ENCODE measurements at places on chromosomes 2 and 18.

- DNase-seq, result peak; percentile 87
Observed at GRCh38 chr2:1795261-1796231, 51.2 kb upstream of the PXDN start.

- no peak for DNase-seq
Observed at GRCh38 chr2:10765461-10765860, 44.0 kb downstream of the ATP6V1C2 start.

DNA sequence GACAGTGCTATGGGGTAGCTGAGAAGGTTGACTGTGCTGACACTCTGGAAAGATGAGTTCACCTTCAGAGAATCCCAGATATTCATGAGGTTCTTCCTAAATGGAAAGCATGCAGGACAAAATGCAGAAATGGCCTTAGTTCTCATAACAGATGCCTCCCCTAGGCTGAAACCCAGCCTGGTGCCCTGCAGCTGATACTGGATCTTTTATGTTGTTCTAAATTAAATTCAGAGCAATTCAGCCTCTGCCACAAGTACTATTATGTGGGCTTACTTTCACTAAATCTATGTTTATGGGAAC is 172.0 kb upstream of the SERPINE2 start:
- peak; percentile 22 for DNase-seq

GRCh38 chr2:212863185-212863588 is 288.2 kb downstream of the IKZF2 start:
- peak; percentile 73 for DNase-seq

GRCh38 chr2:36337354-36337753 is 18.2 kb upstream of the CRIM1 start:
- no peak for DNase-seq

DNA sequence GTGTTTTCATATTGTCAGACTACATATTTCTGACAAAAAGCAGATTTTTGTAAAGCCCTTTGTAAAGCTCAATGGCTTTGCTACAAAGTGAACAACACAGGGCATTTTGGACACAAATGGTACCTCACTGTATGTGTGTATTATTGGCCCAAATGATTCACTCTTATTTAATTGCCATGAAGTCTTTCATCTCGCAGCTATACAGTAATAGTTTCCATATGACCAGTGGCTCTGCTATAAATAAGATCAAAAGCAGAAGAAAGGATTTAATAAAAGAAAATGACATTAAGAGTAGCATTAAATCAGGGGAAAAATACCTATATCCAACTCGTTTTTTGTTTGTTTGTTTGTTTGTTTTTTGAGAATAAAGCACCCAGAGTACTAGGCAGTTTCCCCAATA is 284.0 kb upstream of the CCDC68 start:
- DNase-seq, result no peak

DNA sequence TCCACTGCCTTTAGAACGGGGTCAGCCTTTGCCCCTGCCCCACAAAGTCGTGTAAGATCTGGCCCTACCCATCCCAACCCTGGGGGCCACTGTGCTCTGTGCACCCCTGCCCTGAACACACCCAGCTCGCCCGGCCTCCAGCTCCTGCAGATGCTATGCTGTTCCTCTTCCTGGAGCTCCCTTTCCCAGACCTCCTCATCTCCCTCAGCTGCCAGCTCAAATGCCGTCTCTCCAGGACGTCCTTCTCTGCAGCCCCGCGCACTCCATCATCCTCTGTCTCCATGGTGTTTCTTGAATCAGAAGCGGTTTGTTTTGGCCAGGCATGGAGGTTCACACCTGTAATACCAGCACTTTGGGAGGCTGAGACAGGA is 94.1 kb downstream of the SH3BP4 start:
- DNase-seq, result no peak

GRCh38 chr2:32363597-32363996 is 6.8 kb downstream of the BIRC6 start:
- no peak for DNase-seq

GRCh38 chr18:30527226-30527625 is 515.3 kb downstream of the DSC3 start:
- DNase-seq, result no peak

DNA sequence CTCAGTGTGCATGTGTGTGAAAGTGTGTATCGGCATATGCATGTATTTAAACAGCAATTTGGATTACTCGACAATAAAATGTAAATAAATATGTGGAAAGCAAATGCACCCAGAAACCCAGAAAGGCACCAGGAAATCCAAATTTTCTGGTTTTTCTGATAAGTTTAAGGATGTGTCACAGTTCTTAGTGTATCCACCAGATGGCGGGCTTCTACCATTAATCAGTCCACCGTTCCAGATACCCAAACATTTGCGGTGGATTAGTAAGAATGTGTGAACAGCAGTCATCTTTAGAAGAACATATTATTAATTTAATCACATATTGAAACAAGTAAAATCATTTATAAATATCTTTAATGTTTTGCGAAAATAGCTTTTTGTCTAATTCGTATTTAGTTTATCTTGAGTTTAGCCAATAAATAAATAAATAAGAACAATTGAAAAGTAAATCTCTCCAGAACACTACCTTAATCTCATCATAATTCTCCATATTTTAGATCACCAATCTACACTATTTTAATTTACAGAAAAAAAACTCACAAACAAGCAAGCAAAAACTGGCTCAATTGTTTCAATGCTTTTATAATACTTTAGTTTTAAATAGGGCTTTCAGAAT is 298.9 kb downstream of the DSEL start:
- peak; percentile 71 for DNase-seq

DNA sequence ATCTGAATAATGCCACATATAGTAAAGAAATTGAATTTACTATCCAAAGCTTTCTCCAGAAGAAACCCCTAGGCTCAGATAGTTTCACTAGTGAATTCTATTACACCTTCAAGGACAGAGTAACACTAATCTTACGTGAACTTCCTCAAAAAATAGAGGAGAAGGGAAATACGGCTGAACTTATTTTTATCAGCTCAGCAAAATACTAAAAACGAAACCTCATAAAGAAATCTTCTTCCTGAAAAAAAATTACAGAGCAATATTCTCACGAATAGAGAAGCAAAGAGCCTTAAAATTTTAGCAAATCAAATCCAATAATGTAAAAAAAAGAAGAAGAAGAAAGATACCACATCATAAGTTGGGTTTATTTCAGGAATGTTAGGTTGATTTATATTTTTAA is 14.7 kb downstream of the CAPN13 start:
- DNase-seq, result no peak

DNA sequence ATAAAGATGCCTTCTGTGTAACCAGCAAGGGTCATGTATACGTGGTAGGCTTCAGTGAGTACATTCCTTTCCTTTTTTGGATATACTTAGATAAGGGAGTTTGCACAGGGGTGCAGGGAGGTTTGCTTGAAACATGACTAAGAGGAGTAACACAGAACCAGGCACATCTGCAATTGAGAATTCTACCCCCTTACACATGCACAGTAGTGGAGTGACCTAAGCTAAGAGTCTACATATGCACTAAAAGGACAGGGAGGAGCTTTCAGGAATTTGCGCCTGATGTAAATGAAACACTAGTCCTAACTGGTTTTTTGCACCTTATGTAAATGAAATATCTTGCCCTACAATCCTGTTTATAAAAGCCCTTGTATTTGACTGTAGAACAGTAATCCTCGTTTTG is 194.8 kb upstream of the NABP1 start:
- DNase-seq, result no peak

- DNase-seq, result no peak
Observed at GRCh38 chr2:19550750-19551149, 192.3 kb upstream of the OSR1 start.

DNA sequence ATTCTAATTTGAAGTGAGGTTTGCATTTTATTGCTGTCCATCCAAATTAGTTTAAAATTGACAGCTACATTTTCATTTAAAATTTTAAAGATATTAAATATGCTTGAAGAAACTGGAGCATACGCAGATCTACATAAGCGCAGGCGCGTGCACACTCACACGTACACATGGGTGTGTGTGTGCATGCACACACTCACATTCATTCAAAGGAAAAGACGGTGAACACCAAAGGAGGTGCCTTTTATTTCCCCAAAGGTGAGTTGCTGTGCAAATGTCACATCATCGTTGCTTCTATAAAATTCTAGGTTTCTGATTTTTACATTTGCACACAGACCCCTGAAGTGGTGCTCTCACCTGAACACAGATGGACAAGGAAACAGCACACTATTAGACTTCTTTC is 194.2 kb downstream of the GRB14 start:
- DNase-seq, result no peak

- peak; percentile 72 for DNase-seq
Observed at GRCh38 chr2:27545348-27546141, 37.3 kb upstream of the ZNF512 start.

DNA sequence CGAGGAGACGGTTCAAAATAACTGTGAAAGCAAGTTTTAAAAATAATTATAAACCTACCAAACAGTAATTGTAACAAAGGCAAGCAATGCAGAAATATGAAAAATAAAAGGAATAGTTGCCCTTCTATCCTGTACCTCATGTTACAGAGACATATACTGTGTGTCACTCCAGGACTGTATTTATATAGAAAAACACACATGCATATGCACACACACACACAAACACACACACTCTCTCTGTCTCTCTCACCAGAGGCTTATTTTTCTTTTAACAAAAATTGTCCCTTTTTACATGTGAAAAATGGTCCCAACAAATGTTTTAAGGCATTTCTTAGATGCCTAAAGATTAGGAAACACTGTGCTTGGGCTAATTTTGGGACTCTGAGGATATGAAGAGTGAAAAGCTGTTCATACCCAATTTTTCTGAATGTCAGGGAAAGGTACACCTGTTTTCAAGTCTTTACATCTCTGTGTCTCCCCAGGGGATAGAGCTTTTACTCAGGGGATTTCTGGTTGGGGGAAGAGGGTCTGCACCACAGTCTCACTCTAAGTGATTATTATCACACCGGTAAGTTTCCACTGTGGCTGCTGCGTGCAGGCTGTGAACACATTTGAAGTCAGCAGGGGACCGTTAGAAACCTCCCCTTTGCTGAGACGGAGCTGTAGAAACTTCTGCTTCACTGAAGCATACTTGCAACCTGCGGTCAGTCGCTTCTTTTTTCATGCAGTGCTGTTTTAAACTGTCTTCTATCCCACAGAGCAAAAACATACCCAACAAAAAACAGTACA is 51.4 kb upstream of the SPAG16 start:
- no peak for DNase-seq

GRCh38 chr2:214139630-214140284 is 271.1 kb upstream of the VWC2L start:
- DNase-seq, result no peak

- DNase-seq, result no peak
Observed at GRCh38 chr18:59431131-59431530, 72.1 kb upstream of the LMAN1 start.

- DNase-seq, result peak; percentile 82
Observed at GRCh38 chr2:46082531-46083485, 214.4 kb upstream of the EPAS1 start.

DNA sequence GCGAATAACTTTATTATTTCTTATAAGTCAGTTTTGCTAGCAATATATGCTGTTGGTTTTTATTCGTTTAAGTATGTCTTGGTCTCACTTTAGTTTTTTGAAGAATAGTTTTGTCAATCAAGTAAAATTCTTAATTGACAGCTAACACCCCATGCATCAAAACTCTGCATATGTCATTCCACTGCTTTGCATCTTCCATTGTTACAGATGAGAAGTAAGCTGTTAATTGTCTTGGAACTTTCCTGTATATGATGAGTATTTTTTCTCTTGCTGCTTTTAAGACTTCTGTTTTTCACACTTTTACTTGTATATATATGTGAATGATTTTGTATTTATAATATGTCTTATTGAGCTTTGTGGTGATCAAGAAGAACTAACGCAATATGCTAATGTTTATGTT is 1048.4 kb downstream of the CNTNAP5 start:
- DNase-seq, result no peak

GRCh38 chr2:237200462-237200861 is 114.8 kb downstream of the COPS8 start:
- no peak for DNase-seq

GRCh38 chr2:35503738-35504199 is 851.8 kb upstream of the CRIM1 start:
- DNase-seq, result no peak

DNA sequence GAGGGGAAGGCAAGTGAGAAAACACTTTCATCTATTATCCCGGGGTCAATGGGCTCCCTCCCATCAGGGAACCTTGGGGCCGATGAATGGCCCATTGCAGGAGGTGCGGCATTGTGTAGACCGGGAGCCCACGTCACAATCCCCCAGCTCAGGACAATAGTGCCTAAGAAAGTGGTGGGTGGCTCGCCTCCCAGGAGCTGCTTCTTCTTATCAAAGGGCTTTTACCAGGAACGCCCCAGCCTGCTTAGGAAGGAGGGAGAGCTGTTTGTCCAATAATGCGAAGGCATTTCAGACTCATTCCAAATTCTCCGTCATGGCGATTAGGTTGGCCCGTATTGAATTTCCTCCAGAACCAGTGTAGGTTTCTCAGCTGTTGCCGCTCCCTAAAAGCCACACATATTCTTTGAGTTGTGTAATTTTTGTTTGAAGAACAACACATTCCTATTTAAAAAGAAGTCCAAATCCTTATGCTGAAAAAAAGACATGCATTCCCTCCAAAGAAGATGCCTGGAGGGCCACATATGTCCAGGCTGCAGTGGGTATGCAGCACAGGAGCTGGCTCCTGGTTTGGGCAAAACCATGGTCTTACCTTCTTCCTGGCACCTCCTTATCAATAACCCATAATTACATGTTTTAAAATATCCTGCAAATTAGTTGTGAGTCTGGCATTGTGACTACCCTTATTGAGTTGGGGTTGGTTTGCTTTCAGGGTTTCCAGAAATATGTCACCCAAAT is 264.7 kb downstream of the MYCN start:
- DNase-seq, result peak; percentile 94

DNA sequence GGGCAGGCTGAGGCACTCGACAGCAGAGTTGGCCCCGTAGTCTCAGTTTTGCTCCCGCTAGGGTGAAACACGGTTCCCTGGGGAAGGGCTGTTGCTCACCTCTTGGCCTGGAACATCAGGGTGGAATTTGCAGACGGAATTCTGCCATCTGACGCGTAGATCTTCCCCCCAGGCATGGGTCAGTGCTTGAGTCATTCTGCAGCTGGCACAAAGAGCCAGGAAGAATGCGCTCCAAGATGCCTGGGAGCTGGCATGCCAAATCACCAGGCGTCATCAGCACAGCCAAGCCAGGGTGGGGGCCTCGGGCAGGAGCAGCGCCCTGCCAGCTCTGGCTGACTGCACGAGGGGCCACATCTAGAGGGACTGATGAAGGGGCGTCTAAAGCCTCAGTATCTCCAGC is 42.7 kb downstream of the ODC1 start:
- DNase-seq, result peak; percentile 96

GRCh38 chr2:71452565-71452964 is 796 bp upstream of the DYSF start:
- peak; percentile 86 for DNase-seq

Data from trophoblast cell (in vitro differentiated cells and primary cell).